ENCODE measurements at places on chromosomes 11 and 22.

DNA sequence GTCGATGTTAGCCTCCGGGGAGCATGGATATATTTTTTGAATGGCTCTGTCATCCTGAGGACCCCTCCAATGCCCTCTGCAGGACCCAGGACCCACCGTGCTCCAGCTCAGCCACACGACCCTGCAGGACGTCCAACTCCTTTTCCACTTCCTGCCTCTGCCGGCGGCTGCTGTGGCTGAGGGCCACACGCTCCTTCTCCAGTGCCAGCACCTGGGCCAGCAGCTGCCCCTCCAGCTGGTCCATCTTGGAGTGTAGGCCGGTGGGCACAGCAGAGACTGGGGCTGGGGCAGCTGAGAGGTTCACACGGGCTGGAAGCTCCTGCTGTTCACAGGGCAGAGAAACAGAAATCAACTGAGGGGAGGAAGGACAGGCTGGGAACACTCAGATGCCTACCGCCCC lies 15.6 kb downstream of the NPTXR start:
- DNase-seq: no peak

DNA sequence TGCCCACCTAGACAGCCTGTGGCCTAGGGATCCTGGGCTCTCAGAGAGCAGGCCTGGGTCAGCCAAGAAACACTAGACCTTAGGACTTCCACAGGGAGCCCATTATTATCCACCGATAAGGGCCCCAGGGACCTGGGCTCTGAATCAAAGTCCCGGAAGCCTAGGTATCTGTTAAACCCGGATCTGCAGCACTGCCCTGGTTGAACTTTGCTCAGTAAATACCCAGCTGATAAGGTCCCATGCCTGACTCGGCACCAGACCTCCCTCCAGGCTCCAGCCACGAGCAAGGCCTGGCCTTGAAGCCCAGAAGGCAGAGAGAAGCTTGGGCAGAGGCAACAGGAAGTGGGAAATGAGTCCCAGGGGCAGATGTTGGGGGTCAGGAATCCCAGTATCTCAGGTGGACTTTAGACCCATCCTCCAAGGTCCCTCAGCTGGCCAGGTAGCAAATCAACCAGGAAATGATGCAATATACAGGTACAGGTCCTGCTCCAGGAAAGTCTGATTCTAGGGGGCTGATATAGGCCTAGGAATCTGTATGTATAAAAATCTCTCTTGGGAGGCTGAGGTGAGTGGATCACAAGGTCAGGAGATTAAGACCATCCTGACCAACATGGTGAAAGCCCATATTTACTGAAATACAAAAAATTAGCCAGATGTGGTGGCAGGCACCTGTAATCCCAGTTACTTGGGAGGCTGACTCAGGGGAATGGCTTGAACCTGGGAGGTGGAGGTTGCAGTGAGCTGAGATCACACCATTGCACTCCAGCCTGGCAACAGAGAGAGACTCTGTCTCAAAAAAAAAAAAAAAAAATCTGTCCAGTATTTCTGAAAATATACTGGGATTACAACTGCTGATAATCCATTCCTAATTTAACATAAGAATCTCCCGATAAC lies 18.7 kb downstream of the POU2AF1 start:
- DNase-seq: no peak

DNA sequence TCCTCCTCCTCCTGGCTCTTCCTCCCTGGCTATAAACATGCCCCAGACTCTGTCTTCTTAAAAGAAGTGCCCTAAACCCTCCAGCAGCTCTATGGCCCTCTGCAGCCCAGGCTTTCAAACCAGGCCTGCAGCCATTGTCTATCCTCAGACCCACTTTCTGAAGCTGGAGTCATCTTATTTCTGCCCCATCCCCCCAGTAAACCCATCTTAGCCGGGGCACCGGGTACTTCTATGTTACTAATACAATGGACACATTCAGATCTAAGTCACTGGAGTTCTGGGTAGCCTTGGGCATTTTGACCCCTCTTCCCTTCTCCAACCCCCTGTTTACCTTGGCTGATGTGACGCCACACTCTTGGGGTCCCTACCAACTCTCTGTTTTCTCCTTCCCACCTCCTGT lies 29.7 kb upstream of the CACNG2 start:
- DNase-seq: no peak

DNA sequence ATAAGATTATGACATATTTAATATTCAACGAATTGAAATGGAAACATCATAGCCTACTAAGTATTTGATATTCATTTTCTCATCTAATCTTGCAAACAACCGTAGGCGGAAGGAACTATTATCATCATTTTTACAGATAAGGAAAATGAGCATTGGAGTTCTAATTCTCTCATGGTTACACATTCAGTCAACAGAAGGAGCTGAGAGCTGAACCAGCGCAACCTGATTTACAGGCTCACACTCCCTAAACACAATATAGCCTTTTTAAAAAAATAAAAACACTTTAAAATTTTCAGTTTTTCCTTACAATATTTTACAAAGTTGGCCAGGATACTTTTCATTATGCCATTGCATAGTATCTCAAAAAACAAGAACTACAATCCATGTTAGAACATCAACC lies 74.8 kb downstream of the APOL5 start:
- no peak for DNase-seq

DNA sequence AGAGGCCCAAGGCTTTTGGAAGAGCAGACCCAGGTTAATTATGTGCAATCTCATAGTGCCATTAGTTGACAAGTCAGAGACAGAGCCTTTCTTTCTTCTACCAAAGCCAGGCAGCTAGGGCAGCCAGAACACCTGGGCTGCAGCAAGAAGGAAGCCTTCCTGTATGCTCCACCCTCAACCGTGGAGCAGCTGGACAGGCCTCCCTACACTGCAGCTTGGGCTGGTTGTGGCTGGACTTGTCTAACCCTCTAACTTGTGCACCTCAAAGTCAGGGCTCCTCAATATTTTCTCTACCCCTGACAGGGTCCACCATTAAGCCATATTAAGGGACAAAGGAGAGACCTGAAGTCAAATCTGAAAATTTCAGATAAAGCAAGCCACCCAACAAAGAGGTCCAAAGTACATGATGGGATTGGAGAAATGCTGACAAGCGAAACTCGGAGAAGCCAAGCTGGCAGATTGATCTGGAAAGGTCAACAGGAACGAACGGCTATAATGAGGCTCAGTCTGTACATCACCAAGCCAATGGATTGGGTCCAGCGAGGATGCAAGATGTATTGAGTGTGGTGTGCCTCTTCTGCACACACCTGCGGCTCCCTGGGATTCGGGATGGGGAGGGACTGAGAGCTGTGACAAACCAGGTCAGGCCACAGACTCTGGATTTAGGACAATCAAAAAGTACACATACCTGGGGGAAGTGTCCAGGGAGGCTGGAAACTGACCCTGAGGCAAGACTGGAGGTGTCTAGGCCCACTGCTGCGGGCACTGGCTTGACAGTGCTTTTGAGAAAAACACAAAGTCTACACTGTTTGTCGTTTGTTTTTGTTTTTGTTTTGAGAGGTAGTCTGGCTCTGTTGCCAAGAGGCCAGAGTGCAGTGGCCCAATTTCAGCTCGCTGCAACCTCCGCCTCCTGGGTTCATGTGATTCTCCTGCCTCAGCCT lies 11.7 kb upstream of the SLC43A3 start:
- no peak for DNase-seq

DNA sequence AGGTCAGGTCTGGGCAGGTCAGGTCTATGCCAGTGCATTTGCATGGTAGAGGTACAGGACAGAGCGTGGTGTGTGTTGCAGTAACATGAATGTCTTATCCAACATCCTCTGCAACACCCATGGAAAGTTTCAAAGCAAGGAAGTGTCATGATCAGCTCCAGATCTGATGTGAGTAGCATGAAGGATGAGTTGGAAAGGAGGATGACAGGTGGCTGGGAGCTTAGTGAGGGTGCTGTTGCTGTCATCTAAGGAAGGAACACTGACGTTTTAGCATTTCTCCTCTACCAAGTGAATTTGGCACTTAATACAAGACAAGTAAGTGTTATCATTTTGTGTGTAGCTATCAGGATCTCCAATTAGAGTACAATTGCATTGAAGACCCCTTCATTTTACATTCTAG lies 65.1 kb downstream of the GRK3 start:
- DNase-seq: no peak

GRCh38 chr11:68500206-68500605 lies 39.7 kb downstream of the PPP6R3 start:
- no peak for DNase-seq

GRCh38 chr11:47004595-47005033 lies 68.1 kb downstream of the CSTPP1 start:
- DNase-seq: peak; percentile 10

GRCh38 chr11:36314434-36314767 lies 18.3 kb downstream of the PRR5L start:
- DNase-seq: no peak

GRCh38 chr11:66336234-66337102 lies at the start of gene RIN1:
TSS of gene RIN1 (minus strand) at chr11:66336434. CDS start at chr11:66336402, 32 bp downstream.
- peak; percentile 12 for DNase-seq

DNA sequence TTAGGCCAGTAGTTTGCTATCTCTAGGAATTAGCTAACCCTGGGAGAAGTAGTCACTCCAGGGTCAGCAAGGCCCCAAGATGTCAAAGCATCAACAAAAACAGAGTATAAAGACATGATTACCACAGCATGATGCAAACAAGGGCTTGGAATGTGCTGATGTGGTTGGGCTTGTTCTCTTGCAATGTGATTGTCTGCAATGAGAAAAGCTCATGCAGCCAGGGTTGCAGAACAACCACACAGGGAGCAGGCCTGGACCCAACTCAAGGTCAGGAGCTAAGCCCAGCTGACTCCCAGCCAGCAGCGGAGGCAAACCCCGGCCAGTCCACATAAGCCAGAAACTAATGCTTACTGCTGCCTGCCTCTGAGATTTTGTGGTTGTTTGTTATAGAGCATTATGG lies 132.4 kb upstream of the ZC3H12C start:
- no peak for DNase-seq

- DNase-seq: peak; percentile 50
Observed at GRCh38 chr11:111438846-111439520, 59.9 kb upstream of the POU2AF1 start.

- DNase-seq: no peak
Observed at GRCh38 chr22:17130199-17130598, 9.0 kb upstream of the TMEM121B start.

- no peak for DNase-seq
Observed at GRCh38 chr22:30228509-30229359, 17.8 kb downstream of the LIF start.

DNA sequence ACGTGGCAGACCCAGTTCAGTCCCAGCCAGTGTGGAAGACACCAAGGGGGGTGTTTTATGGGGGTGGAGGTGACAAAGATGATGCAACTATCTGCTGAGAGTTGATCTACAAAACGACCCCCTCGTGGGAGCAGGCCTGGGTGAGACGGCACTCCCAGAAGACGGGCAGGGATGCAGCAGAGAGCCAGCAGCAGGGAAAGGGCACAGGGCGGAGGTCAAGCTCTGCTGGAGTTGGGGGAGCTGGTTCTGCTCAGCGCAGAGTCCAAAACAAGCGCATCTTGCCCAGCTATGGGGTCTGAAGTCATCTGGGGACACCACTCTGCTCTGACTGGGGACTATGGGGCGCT lies 3.9 kb downstream of the GNB1L start:
- no peak for DNase-seq

- no peak for DNase-seq
Observed at GRCh38 chr11:118082880-118083552, 3.7 kb downstream of the SMIM35 start.

GRCh38 chr11:19284881-19285280 lies 44.1 kb upstream of the E2F8 start:
- DNase-seq: no peak

DNA sequence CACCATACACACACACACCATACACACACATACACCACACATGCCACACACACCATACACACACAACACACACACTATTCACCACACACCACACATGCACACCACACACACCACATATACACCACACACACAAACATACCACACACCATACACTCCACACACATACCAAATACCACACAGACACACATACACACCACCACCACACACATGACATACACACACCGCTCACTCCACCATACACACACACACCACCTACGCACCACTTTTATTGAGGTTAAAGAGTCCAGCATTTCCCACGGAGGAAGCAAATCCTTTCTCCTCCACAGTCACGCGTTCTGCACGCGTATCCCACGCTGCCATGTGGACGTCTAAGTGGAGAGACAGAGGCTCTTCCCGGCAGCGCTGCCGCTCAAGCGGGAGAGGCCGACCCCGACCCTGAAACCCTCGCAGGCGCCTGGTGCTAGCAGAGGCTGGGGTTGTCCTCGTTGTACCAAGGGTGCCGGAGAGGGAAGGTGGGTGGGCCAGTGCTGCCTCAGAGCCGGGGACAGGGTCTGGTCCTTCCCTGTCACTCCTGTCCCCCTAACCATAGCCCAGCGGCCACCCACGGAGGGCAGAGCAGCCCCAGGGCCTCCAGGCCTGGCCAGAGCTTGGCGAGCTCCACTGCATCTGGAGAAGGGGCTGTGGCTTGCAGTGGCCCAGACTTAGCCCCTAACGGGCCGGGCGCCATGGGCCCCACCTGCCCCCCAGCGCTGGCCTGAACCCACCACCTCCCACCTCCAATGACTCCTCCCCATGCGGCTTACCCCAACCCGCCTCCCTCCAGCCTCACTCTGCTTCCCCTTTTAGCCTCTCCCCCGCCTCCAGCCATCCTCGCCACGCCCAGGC lies 1495.0 kb downstream of the BRD1 start:
- DNase-seq: no peak

DNA sequence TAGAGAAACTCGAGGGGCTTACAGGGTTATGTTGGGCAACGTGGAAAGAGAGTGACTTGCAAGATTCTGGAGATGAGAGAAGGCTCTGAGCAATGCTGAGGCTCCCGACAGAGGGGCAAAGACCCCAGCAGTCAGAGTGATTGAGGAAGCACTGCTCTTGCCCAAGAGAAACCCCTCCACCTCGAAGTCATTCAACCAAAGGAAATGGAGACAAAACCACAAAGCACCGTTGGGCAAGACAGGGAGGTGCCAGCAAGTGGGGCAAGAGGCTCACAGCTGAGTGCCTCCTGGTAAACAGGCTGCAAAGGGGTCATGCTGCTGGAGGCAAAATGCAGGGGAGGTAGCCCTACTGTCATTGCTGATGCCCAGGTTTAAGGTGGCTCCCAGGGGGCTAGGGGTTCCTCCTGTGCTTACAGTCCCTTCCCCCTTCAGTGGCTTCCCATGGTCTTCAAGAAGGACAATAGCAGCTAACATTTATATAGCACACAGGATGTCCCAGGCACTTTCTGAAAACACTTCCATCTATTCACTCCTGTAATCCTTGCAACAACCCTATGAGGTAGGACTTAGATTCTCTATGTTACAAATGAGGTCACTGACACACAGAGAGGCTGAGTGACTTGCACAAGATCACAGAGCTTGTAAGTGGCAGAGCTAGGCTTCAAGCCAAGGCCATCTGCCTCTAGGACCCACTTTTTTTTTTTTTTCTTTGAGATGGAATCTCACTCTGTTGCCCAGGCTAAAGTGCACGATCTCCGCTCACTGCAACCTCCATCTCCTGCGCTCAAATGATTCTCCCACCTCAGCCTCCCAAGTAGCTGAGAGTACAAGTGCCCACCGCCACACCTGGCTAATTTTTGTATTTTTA lies 18.1 kb upstream of the MYH9 start:
- peak; percentile 33 for DNase-seq
